COR-L47 (cell line): ENCODE measurements at places on chromosomes 1 and 21.

DNA sequence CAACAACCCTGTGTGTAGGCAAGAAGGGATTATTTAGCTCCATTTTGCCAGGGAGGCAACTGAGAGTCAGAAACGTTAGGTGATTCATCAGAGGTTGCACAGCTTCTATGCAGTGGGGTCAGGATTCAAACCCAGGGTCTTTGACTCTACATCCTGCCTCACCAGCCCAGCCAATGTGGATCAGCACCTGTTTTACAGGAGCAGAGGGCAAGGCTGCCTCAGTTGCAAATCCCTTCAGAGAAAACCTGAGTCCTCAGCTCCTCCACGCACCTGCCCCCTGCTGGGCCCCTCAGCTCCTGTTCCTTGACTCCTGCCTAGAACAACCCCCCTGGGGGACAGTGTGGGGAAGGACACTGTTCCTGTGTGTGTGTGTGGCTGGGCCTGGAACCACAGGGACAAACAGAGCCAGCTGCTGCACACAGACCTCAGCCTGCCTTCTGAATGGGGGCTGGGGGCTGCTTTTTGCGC, 61.6 kb downstream of the LRRN2 start:
- no peak for DNase-seq

DNA sequence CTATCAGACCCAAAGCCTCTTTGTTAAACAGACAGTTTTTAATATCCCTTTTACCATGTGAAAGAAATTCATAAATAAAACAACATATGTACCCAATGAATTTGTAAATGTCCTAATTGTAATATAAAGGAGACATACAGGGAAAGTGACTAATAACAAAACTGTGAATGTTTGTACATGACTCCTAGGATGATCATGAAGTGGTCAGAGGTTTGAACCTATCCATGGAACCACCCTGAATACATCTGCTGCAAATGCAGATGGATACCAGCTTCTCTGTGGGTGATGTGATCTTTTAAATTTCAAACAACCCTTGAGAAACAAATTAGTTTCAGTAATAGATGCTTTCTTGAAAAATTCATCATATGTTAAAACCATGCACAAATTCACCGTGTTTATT, 16.7 kb upstream of the ACBD3 start:
- no peak for DNase-seq

DNA sequence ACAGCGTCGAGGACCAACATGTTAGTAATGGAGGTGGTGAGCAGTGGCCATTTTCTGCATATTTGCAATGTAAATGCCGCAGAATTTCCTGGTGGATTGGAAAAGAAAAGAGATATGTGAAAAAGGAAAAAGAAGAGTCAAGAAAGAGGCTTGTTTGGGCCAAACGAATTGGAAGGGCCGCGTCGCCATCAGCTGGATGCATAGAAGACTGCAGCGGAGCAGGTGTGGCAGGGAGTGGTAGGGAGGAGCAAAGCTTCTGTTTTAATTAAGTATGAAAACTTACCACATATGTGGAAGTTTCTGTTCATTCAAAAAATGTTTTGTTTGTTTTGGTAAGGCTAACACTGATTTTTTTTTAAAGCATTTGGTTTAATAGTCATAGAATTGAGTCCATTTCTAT, 690.7 kb downstream of the NCAM2 start:
- DNase-seq = peak; percentile 14

DNA sequence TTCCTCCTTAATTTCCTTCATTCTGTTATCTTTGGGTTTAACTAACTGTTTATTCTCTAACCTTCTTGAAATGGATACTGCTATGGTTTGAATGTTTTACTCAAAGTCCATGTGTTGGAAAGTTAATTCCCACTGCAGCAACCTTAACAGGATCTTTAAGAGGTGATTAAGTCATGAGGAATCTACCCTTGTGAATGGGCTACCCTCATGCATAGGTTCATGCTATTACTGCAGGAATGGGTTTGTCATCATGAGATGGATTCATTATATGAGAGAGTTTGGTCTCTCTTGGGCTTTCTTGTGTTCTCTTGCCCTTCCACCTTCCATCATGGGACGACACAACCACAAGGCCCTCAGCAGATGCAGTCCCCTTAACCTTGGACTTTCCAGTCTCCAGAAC, 516.9 kb downstream of the ADGRL2 start:
- no peak for DNase-seq
